KBM-7 (cell line): ENCODE measurements at places on chromosomes 7 and 10.

GRCh38 chr7:114468844-114469243 lies 54.2 kb downstream of the FOXP2 start:
- DNase-seq, result no peak

GRCh38 chr7:92766461-92767003 lies 69.8 kb downstream of the CDK6 start:
- no peak for DNase-seq

GRCh38 chr7:73919694-73920375 lies 58.9 kb downstream of the TMEM270 start:
- no peak for DNase-seq

DNA sequence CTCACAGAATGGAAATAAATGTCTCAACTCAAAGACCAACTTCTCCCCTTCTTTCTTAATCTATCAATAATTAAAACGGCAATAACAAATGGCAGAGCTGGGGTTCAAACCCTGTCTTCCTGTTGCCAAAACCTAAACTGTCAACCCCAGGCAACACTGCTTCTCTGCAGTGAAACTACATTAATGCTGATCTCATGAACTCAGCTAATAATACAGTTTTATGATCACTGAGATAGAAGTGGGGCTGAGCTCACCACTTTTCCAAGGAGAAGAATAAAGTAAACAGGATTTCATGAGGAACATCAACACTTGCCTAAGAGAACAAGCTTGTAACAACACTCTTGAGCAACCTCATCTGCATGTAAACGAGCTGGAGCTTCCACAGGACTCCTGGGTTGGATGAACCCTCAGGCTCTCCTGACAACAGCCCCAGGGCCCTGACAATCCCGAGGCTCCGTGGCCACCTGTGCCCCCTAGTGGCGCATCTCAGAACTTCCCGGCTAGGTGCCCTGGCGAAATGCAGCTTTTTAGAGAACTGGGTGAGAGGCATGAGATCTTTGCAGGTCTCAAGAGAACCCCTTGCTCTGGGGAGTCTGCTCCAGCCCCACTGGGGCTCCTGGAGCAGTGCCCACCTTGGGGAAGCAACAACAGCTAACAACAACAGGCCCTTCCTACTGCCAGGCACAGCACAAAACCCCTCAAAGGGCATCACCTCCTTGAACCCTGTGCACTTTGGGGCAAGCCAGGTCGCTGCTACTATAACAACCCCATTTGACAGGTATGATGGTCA lies 169.3 kb downstream of the SH3PXD2A start:
- peak; percentile 81 for DNase-seq

- DNase-seq, result no peak
Measured at GRCh38 chr10:74852381-74852780, 26.0 kb downstream of the KAT6B start.

- no peak for DNase-seq
Measured at GRCh38 chr10:50551894-50552293, 71.9 kb downstream of the SGMS1 start.

- peak; percentile 72 for DNase-seq
Measured at GRCh38 chr7:107044347-107045194, at the start of gene PRKAR2B. Gene PRKAR2B, plus strand, starts transcription at chr7:107044705. Its CDS starts 203 bp downstream, at chr7:107044908.

GRCh38 chr10:107733328-107734130 lies 569.0 kb upstream of the SORCS1 start:
- DNase-seq, result no peak

DNA sequence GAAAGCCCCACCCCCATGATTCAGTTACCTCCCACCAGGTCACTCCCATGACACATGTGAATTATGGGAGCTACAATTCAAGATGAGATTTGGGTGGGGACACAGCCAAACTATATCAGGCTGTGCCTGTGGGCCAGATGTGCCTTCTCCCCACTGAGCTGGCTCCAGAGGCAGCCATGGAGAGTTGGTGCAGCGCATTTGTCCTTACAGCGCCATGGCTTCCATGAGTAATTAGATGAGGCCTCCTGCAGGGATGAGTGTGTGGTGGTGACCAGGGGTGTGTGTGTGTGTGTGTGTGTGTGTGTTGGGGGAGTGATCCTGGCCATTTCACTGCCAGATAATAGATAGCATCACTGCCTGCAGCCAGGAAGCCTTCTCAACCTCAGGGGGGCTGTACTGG lies 94.6 kb downstream of the FANK1 start:
- DNase-seq, result no peak

DNA sequence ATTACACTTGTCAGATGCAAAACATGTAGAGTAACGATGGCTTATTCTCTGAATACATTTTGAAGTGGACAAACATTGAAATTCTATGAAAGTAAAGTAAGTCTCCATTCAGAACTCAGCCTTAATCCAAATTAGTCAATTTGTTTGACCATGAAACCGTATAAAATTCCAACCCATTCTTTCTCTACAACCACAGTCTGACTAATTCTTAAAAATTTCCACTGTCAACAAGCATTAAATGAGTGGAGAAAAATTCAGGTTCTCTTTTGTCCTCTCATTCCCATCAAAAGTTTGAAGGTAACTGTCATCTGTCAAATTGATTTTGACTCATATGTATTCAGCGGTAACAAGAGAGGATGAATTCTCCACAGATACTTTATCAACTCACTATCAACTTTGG lies 1031.5 kb downstream of the SORCS1 start:
- no peak for DNase-seq

DNA sequence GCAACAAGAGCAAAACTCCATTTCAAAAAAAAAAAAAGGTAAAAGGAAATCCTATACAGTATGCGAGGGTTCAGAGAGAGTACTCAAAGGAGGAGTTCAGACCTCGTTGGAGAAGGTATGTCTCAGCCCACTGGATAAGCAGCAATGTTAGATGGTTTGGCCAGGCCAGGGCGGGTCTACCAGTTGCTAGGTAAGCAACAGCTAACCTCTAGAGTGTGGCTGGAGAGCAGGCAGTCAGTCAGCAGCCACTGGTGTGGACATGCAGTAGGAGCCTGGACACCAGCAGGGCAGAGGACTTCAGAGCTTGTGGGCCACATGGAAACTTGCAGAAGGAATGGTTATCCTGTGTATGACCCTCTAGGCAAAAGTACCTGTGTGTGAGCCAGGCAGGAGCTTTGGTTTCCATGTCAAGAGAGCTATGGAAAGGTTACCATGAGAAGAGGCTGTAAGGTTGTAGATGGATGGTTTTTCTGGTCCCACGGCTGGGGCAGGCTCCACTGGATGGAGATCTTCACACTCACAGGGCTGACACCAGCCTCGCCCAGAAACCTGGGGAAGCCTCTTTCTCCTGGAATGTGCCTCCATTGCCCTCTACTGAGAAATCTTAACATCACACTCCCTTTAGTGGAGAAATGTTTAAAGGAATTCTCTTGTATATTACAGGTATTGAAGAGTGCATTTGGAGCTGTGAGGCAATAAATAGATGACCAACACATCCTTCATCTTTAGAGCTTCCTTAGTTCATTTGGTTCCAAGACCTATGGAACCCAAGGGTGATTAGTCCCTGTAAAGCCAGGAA lies 63.6 kb downstream of the CCDC186 start:
- peak; percentile 31 for DNase-seq

- DNase-seq, result no peak
Measured at GRCh38 chr7:36795451-36796021, 71.2 kb upstream of the AOAH start.

- no peak for DNase-seq
Measured at GRCh38 chr10:99368646-99369045, 39.5 kb downstream of the CNNM1 start.

DNA sequence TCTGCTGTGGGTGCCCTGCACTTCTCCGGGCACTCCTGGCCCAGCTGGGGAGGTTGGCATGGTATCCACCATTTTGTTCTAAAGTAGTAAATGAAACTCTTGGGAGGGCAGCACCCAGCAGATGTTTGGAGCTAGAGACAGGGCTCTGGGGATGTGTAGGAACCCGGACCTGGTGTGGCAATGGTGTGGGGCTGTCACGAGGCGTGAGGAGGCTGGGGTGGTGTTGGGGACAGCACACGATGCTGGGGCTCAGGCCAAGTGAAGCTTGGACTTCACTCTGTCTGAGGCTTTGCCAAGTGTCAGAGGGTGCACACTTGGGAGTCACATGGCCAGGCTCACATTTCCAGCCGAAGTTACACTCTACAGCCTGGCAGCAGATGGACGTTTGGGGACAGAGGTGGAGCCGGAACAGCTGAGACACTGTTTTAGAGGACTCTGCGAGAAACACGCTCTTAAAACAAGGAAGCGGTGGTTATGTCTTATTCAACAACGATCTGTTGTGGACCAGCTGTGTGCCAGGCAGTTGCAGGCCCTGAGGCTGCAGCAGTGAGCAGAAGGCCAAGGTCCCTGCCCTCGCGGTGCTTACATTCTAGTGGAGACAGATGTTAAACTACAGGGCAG lies 118.2 kb downstream of the CUX1 start:
- DNase-seq, result no peak

- no peak for DNase-seq
Measured at GRCh38 chr10:56880606-56881005, 519.5 kb upstream of the ZWINT start.

DNA sequence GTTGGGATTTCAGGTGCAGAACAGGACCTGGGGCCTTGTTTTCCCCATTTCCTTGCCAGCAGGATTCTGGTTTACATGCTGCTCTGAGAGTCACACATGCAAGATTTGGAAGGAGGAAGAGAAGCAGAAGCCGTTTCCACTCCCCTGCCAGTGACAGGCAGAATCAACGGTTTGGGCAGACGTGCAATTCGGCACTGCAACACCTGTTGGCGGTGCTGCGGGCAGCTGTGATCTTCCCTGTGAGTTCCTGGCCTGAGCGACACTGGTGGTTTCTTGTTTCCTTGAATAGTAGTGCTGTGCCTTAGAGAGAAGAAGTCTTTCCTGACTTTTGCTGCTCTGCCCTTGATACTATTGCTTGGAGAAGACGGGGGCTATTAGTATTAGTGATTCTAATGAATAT lies 1126.2 kb downstream of the TYW1 start:
- DNase-seq, result no peak

- no peak for DNase-seq
Measured at GRCh38 chr10:43573250-43574000, 991 bp downstream of the ZNF239 start.

- no peak for DNase-seq
Measured at GRCh38 chr10:114221235-114221634, 17.8 kb upstream of the VWA2 start.

DNA sequence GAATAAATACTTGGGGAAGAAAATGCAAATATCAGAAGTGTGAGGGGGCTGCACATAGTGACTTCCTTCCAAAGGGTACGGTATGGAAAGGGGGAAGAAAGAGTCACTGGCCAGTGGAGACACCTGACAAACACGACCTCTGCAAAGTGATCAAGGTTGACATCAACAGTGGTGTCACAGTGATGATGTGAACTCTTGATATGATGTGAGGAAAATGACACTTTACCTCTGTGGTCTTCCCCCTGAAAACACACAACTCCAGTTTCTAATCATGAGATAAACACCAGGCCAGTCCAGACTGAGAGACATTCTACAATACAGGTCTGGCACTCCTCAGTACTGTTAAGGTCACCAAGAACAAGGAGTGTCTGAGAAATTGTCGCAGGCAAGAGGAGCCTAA lies 169.7 kb downstream of the BUB3 start:
- no peak for DNase-seq

GRCh38 chr10:124262971-124263370 lies 155.8 kb downstream of the OAT start:
- DNase-seq, result no peak

- no peak for DNase-seq
Measured at GRCh38 chr7:121832347-121832746, 40.6 kb upstream of the PTPRZ1 start.

GRCh38 chr7:55438085-55438756 lies 73.1 kb downstream of the LANCL2 start:
- DNase-seq, result no peak

DNA sequence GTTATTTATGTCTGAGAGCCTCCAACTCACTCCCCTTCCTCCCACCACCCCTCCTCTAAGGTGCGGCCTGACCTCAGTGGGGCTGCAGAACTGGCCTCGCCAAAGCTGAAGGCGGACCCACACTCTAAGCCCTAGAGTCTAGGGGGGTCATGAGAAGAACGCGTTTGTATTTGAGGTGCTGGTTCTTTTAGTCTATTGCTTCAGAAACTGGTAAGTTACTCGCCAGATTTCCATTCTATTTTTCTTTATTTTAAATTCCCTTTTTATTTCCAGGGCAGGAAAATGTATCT lies 357.5 kb downstream of the DNAJB6 start:
- DNase-seq, result no peak

DNA sequence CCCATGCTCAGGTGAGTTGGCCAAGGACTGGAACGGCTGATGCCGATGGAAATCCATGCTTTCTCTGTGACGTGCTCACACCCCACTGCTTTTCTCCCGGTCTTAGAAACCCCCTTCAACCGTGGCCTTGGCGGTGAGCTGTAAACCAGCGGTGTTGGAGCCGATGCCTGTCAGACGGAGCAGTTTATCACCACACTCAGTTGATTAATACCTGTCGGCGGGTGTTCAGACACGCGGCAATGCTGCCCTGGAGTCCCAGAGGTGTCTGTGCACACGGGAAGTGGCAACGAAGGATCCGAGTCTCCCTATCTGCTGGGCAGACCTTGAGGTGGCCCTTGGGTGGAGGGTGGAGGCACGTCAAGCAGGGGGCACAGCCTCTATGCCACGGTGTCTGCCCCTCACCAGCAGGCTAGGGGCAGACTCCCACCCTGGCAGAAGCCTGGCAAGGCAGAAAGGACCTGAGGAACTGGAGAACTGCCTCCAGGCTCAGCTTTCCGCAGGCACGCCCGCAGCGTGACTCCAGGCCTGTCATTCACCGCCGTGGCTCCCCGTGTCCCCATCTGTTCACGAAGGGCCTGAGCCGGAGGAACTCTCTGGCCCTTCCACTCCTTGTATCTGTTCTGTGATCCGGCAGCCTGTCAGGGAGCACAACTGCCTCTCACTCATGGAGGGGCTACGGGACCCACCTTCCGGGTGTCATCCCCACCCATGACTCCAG lies 34.6 kb upstream of the MNX1 start:
- no peak for DNase-seq

- DNase-seq, result no peak
Measured at GRCh38 chr10:2974503-2975207, 92.7 kb upstream of the PFKP start.

GRCh38 chr10:6130848-6131470 lies 42.1 kb downstream of the RBM17 start:
- no peak for DNase-seq

DNA sequence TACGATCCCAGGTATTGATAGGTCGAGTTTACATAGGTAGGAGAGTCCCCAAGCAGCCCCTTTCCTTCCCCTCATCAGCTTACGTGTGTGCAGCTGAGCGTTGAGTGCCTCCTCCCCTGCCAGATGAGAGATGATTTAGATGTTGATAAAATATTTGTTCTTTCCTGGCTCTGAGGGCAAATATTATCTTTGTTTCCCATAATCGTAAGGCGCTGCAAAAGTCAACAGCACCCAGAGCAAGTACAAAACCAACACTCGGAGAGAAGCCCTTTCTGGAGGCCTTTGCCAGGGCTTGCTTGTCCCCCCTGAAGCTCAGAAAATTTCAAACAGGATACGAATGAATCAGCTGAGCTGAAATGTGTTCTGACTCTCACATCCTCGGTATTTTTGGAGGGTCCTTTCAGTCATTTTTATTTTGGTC lies 683.2 kb downstream of the LRMDA start:
- no peak for DNase-seq

- peak; percentile 36 for DNase-seq
Measured at GRCh38 chr10:14820775-14821154, 17.1 kb downstream of the CDNF start.
